ENCODE measurements at places on chromosomes 1 and 21.

GRCh38 chr1:207186503-207186902 is 82.5 kb downstream of the C4BPA start:
- DNase-seq, result no peak

DNA sequence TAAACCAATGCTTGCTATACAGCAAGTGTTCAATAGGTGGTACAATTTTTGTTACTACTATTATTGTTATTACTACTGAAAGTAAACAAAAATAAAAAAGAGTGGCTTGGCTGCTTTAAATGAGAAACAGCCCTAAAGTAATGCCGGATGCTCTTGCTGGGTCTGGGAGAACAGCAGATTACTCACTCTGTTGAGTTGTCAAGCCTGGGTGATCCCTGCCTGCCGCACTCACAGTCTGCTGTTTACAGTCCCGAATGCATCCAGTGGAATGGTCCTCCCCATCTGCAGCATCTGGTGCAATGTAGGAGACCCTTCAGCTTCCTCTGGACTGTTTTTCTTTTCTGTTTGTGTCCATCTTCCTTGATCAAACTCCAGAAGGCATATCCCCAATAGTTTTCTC is 102.7 kb upstream of the IVNS1ABP start:
- no peak for DNase-seq

GRCh38 chr1:86503406-86504136 is 34.8 kb downstream of the CLCA1 start:
- DNase-seq, result no peak

DNA sequence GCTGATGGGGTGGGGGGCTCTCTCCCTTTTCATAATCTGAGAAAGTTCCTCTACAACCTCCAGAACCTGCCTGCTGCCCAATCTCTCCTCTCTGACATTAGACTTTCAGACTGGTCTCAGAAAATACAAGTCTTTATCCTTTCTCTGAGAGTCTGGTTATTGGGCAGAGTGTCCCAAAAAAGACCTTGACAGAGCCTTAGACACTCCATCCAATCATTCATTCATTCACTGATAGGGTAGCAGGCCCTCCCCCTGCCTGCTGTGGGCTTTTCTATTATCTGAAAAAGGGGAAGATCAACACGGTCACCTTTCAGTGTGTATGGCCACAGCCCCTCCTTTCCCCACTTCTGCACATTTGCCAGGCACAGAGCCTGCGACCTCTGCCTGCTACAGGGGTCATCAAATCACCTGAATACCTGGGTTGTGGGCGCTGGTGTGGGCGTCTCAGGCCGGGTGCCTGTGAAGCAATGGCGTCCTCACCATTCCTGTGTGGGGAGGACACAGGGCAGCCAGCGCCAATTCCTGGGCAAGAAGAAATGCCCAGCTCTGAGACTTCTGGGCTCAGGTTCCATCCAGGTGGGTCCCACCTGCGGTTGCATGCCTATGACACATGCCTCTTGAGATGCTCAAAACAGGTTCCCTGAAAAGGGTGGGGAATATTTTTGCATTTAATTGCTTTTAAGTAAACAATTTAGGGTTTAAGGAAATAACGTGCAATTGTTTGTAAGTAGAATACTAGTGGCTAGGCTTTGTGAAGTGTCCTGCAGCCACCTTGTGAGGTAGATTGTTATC is 52.8 kb downstream of the ELK4 start:
- no peak for DNase-seq

DNA sequence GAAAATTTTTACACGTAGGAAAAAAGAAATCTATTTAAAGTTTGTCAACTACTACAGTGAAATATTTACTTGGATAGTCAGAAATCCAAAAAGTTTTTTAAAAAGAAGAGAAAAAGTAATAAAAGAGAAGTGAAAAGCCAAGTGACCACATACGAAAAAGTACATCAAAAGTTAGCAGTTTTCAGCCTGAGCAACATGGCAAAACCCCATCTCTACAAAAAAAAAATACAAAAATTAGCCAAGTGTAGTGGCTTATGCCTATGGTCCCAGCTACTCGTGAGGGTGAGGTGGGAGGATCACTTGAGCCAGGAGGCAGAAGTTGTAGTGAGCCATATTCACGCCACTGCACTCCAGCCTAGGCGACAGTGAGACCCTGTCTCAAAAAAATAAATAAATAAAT is 5.2 kb upstream of the MR1 start:
- DNase-seq, result no peak

DNA sequence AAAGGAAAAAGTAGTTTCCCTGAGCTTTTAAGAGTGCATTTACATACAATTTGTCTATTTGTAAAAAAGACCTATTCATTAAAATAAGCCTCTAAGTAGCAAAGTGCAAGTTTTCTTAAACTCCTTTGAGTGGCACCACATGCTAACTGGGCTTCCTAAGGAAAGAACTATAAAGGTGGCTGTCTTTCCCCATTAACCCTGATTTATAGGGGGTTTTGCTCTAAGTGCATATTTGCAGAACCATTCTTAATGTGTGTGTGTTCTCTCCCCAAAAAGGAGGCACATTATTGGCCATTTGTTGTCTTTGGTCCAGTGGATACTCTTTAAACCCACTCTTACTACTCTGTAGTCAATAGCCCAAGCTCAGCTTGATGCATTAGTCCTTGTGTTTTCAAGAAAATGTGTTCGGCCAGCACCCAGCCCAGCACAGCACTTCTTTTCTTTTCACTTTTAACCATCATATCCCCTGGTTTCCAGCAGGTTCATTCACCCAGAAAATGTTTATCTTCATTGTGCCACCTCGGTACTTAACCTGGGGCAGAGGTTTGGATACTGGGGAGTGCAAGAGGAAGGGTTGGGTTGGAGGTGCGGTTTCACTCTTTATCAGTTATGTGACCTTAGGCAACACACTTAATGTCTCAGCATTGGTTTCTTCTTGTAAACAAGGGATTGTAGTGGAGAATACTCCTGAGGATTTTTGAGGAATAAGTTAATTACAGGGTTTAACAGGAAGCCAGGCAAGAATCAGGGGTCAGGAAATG is 161.9 kb upstream of the UBE2U start:
- no peak for DNase-seq

DNA sequence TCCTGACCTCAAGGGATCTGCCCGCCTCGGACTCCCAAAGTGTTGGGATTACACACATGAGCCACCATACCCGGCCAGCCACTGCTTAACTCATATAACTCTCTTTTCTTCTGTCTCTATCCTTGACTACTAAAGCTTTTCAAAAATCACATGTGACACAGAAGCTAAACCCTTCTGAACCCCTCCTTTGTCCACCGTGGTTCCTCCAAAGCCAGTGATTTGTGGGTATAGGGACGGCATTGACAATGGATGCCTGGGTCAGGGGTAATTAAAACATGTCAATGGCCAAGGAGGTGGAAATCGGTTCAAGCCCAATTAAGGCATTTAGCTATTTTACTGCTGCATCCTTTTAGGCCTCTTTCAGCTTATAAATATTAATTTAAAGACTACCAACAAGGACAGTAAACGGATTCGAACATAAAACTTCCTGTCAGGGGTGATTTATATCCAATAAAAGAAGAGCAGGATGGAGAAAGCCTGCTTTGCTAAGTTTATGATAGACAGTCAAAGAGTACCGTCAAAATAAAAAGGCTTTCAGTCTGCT is 242.3 kb downstream of the GPATCH2 start:
- no peak for DNase-seq

DNA sequence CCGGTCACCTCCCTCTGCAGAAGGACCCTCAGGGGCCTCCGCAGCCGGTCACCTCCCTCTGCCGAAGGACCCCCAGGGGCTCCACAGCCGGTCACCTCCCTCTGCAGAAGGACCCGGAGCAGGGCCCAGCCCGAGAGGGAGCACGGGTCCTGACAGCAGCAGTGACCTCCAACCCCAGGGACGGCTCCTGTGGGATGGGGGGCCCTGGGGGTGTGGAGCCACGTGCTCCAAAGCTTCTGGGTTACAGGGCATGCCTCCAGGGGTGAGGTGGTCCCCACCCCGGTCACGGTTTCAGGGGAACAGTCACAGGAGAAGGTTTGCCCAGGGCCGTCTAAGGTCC is 40.3 kb downstream of the SLC19A1 start:
- no peak for DNase-seq

DNA sequence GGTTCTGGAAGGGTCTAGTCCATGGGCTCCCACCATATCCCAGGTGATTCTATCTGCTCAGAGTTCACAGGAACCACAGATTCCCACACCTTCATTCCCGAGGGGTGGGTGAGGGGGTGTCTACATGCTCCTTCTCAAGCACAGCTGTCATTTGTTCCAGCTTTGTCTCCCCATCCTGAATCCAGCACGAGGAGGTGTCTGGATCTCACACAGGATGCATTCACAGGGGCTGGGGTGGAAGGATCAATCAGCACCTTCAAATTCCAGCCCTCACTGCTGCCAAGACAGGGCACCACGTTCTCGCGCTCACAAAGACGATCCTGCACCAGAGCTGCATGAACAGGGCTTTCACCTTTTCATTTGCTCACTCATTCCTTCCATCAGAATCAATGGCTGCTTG is 52.7 kb downstream of the TCP10L start:
- no peak for DNase-seq
